ENCODE measurements at places on chromosomes 1 and 21.

- DNase-seq = no peak
Measured at GRCh38 chr1:245128381-245129101, 26.2 kb upstream of the KIF26B start.

DNA sequence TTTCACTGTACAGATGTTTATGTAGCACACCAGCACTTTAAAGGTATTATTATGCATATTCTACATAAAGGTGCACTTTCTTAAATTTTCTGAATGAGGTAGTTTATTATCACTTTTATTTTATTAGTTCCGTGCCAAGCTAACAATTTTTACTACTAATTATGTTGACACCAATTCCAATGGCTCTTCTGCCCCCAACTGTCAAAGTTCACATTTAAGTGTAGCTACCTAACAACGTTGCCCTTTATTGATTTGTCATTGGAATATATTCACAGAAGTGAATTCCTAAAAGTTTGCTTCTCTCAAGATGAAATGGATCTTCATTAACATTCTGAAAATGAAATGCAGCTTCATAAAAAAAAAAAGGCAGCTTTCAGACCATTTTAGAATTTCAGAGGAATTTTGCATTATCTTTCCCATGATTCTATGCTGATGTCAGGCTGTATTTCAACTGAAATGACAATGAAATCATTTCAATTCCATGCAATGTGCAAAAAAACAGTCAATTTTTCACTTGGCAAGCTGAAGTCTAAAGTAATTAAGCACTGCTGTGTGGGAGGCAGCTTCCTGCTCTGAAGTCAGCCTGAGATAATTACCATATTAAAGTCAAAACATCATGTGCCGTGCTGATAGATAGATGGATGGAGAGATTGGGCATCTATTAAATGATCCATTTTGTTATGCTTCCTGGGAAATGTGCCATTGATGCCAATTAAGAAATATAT lies 229.2 kb downstream of the TTLL7 start:
- no peak for DNase-seq

DNA sequence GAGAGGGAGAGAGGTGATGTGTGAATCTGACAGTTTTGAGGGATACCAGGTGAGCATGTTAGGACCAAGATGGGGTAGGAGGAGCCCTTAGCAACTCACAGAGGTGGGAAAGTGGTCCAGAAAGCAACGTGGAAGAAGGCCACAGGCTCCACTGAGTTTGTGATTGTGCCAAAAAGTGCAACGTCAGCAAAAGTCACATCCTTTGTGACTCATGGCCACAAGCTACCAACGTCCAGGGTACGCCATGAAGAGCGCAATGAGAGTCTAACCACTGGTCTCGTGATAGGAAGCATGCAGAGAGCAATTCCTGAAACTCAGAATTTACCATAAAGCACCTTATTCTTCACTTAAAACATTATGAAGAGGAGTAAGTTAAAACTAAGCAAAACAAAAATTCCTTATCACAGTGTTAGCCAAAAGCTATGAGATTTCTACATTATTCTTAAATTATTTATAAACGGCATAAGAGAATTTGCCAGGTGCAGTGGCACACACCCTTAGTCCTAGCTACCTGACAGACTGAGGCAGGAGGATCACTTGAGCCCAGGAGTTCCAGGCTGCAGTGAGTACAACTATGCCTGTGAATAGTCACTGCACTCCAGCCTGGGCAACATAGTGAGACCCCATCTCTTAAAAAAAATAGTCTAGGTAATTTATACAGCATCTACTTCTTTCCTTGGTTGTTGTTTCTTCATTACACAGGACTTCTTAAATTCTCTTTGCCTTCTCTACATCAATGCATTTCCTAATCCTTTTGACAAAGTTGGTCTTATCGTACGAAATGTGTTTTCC lies 55.2 kb downstream of the COLGALT2 start:
- DNase-seq = no peak

DNA sequence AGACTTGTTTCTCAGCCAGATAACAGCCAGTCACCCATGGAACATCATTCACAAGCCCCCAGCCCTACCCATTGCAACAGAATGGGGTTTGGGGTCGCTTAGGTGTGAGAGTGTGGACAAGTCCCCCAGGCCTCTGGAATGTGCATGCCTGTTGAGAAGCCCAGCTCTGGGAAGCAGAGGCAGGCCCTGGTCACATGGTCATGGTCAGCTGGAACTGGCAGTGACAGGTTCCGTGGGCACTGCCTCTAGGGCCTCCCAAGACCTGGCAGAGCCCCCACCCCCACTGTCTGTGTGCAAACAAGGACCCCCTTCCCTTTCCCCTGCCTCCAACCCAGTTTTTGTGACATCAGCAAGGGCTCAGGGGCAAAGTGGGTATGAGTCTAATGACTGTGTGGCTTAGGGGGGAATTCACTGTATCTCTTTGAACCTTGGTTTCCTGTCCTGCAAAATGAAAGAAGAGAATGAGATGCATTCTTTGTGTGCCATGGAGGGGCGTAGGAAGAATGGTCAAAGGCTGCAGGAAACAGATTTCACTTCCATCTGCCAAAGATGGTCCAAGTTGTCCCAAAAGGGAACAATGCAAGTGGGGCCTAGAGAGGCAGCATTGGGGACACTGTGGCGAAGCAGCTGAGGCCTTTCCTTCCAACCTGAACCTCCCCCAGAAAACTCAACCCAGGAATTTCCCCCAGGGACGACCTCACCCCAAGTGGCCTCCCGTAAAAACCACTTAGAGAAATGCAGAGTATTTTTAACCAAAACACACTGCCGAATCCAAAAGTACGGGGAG lies 34.7 kb upstream of the SELENON start:
- DNase-seq = no peak

DNA sequence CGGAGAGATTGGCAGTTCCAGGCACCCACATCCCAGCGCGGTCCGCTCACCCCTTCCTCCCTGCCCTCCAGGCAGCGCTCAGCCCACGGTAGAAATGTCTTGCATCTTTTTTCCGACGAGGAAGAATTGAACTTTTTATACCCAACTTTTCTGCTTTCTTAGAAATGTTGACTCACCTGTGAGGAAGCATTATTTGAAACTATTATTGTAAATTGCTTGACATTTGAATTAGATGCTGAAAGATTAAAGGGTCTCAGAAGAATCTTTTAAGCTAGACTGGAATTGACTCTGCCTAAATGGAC lies 912 bp upstream of the SIPA1L2 start:
- DNase-seq = no peak

- no peak for DNase-seq
Measured at GRCh38 chr1:211825980-211826379, 4.6 kb downstream of the LPGAT1 start.

DNA sequence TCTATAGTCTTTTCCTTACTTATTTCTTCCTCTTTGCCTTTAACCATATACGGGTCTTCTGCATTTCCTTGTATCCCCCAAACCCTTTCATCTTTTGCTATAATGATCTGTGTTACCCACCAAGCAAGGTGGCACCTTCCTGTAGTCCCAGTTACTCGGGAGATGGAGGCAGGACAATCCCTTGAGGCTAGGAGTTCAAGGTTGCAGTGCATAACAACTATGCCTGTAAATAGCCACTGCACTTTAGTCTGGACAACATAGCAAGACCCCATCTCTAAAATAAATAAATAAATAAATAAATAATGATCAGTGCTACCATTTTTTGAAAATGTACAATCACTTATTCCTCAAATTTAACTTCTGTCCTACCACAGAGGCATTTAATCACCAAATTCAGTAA lies 11.5 kb downstream of the DR1 start:
- no peak for DNase-seq

- DNase-seq = no peak
Measured at GRCh38 chr1:223707256-223708000, 4.9 kb upstream of the CAPN2 start.

DNA sequence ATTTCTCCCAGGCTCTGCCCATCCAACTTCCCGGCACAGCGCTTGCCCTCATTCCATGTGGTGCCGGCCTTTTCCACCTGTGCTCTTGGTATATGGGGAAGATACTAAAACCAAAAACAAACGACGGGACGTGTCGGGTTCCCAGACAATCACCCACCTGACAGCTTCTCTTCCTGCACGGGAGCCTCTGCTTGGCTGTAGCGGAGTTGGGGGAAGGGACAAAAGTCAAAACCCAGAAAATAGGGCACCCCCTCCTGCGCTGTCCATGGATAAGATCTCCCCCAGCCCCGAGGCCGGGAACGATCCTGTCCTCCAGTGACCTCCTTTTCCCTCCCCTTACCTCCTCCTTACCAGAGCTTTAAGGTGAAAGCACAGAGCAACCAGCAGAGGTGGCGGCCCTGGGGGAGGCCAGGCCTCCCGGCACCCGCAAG lies 640 bp downstream of the JTB start:
- no peak for DNase-seq

DNA sequence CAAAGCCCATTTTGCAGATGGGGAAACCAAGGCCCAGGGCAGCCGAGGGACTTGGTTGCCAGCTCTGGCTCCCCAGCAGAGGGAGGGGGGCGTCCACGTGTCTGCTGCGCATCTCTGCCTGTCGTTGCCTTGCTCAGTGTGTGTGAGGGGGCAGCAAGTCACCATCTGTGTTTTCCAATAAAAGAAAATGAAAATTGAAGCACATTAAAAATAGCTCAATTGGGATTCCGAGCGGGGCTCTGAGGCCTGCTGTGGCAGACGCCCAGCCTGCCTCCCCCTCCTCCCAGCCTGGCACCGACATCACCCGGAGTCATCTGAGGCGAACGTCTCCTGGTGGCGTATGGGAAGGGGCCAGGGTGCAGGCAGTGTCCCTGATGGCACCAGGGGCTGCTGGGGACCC lies 51.2 kb downstream of the EPHB2 start:
- no peak for DNase-seq

DNA sequence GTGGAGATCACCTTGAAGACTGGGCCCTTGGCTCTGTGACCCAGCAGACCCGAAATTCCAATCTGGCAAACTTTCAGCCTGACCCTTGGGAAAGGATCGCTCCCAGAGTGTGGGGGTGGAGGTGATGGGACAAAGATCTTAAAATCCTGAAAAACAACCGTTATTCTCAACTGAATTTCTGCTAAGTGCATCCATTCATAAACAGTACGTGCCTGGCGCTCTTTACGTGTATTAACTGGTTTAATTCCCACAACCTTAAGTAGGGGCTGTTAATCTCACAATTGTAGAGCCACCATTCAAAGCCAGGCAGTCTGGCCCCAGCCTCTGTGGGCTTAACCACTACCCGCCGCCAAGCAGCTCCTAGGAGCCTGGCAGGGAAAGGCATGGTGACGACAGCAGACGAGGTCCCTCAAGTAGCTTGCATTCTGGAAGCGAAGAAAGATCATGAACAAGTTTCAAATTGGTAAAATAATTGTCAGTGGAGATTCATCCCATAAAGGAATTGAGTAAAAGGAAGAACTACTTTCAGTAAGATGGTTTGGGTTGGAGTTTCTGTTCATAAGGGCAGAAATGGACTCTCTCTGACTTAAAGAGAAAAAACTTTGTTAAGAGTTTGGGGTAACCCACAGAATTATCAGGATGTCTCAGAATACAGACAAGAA lies 11.4 kb upstream of the RGS16 start:
- DNase-seq = no peak

DNA sequence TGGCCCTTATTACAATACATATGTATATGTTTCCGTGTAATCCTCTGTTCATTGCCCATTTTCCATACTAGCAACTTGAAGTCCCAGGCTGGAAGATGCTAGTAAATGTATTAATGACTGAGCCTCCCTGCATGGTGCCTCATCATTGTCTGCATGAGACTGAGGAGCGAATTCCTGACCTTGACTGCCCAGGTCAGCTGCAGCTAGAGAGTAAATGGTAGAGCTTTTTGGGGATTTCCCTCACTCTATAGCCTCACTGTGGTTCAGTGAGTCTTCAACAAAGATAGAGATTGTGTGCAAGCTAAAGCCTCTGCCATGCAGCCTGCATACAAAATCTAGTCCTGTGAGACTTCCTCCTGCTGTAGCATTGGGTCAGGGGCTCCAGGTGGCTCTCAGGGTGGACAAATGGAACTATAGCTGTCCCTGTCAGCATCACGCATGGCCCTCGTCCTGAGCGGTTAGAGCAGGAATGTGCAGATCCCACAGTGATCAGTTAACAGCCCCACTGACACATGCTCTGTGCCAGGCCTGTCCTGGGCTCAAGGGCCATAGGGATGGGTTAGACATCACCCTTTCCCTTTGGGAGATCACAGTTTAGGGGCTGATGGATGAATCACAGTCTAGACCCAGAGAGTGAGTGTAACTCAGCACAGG lies 741.7 kb downstream of the MATN1 start:
- no peak for DNase-seq

- no peak for DNase-seq
Measured at GRCh38 chr1:216596281-216596862, 126.9 kb downstream of the ESRRG start.

DNA sequence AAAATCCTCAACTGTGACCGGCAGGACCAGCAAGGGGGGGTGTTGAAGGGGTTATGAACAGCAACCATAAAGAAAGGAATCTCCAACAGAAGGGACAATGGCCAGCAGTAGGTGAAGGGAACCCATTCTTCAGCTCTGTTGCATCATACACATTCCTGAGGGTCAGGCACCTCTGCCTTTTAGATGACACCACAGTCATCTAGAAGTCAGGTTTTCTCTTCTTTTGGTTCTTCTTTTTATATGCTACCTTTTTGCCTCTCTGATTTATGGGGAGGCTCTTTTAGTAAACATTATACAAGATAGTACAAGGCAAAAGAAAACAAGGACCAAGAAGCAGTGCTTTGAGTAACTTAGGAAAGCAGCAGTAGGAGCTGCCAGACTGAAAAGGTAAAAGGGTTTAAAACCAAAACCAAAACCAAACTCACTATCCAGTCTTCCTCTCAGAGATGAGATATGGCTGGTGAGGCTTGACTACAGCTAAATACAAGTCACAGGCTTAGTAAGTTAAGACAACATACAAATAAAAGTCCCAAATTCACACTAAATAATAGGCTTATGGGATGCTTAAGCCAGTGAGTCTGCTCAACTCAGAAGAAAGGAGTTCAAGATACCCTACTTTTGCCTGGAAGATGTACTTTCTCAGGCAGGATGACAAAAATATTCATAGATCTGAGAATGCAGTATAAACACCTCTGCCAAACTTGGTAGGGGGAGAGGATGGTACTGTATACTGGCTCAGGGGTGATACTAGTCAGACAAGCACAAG lies 4.1 kb downstream of the TEX38 start:
- DNase-seq = no peak

GRCh38 chr1:10553118-10553517 lies 78.4 kb downstream of the PEX14 start:
- DNase-seq = no peak

- no peak for DNase-seq
Measured at GRCh38 chr1:173445164-173445563, 32.0 kb upstream of the PRDX6 start.

GRCh38 chr1:39332828-39333227 lies 128.3 kb downstream of the MACF1 start:
- DNase-seq = no peak

- DNase-seq = no peak
Measured at GRCh38 chr21:44359396-44359795, 6.0 kb downstream of the TRPM2 start.

- DNase-seq = no peak
Measured at GRCh38 chr1:105730701-105731100, 1325.8 kb upstream of the PRMT6 start.

- DNase-seq = no peak
Measured at GRCh38 chr1:111052246-111052645, 87.6 kb downstream of the DRAM2 start.

GRCh38 chr1:119333163-119333896 lies 35.3 kb upstream of the HAO2 start:
- no peak for DNase-seq

Measured in T-cell (primary cell).